ENCODE measurements at places on chromosomes 2 and 18.

DNA sequence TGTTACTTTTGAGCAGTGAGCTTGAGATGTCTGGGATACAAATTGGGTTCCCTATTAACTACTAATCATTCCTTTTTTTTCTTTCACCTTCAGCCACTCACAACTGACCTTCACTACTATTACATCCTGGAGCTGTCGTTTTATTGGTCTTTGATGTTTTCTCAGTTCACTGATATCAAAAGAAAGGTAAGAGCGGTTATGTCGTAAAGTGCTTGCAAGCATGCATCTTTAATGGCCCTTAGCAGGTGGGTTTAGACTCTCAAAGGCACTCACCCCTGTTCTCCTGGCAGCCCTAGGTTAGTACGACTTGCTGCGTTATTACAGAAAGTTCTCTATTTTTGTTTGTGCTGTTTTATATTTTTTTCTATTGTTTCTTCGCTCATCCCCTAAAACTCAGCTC is 107.6 kb upstream of the NOSTRIN start:
- DNase-seq = no peak

DNA sequence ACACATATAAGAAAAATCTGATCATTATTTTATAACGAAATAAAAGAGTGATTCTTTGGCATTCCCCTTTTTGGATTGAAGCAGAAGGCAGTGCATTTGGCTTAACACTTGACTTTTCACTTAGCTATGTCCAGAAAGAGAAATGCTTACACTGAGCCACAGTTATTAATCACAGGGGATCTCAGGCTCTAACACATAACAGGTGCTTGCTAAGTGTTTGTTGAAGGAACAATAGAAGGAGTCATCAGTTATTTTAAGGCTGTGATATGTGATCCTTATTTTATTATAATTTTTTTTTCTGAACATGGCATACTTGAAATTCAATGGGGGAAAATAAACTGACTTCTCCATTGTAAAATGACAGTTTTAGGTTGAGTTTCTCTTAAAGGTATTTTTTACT is 209.5 kb downstream of the UBE2E3 start:
- DNase-seq = no peak

DNA sequence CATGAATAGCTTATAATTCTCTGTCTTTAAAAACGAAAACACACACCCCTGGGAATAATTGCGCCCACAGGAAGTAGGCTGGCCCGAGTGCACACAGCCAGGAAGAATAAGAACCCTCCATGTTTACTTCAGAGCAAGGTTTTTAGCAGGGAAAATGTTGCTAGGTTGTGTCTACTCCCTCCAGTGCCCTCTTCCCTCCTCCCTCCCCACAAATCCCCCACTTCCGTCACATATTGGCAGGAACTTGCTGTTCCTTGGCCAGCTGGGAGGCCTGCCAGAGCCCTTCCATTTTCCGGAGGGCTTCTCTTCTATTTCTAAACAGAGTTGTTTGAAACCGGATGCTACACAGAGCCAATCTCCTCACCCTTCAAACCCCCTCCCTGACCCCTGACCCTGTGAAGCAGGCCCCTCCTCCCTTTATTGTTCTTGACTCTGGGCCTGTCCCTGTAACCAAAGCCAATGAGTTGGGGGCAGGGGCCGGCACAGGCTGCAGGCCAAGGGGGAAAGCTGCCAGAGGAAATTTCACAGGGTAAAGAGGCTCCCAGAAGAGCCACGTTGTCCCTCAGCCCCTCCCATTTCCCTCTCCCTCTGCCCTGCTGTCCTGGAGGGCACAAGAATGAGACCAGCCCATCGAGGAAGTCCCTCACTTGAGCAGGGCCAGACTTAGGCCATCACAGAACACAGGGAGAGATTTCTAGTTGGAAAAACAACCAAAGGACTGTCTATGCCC is 49.8 kb upstream of the LGALSL start:
- peak; percentile 72 for DNase-seq

GRCh38 chr2:134023854-134024253 is 230.0 kb upstream of the MGAT5 start:
- no peak for DNase-seq

DNA sequence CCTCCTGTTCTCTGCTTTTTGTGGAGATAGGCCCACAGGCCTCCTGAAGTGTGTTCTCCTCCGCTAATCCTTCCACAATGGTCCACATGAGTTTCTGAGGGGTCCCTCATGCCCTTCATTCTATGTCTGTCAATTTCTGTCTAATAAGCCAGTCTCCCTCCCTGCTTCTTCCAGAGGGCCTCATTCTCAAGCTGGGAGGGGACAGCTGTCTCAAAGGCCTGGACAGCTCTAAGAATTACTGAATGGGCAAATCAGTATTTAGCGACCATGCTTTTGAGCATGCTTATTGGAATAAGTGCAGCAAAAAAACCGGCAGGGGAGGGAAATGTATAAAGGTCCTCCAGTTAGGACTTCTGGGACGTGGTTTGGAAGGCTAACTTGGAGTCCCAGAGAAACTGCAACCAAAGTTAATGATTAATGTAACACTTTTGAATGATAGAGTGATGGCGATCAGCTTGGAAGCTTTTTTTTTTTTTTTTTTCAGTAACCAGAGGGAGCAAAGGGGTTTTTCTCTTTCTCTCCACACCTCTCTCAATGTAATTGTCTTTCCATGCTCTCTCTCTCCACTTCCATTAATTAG is 890.7 kb upstream of the POU3F3 start:
- no peak for DNase-seq

- DNase-seq = no peak
Observed at GRCh38 chr2:128716299-128716721, 397.6 kb upstream of the HS6ST1 start.

DNA sequence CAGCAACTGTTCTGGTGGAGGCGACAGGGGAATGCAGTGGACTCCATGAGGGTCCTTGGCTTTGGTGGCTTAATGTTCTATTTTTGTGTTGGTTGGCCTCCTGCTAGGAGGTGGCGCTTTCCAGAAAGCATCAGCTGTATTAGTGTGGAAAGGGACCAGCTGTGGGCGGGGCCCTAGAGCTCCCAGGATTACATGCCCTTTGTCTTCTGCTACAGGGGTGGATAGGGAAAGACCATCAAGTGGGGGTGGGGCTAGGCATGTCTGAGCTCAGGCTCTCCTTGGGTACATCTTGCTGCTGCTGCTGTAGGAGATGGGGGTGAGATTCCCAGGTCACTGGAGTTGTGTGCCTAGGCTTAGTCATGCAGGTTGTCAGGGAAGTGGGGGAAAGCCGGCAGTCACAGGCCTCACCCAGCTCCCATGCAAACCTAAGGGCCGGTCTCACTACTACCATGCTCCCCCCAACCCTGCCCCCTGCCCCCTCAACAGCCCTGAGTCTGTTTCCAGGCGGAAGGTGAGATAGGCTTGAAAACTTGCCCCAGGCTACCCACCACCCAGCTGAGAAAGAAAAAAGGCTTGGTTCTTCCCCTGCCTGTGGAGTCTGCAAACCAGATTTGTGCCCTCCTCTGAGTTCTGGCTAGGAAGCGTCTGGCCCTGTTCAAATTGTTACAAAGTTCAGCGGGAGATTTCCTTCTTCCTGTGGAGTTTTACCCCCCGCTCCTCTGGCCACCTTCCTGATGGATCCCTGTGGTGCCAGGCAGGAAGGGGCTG is 141.3 kb upstream of the LYPD1 start:
- no peak for DNase-seq

GRCh38 chr2:10240161-10240681 is 62.5 kb upstream of the HPCAL1 start:
- DNase-seq = no peak

DNA sequence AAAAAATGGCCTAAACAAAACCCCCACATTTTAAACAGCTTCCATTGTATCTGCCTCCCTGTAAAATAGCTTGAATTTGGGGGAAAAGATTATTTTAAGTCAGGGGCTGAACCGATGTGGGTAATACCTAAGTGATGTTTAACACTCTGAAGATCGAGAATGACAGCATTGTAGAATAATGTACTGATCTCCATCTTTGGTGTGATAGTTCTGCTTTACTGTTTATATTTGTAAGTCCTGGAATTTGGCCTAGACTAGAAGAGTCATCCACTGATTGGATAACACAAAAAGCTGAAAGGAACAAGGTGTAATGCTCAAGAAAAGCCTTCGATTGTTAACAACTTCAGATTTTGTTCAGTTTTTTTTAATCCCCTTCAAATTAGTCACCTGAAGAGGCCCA is 53.8 kb upstream of the CCDC68 start:
- DNase-seq = no peak

- DNase-seq = no peak
Observed at GRCh38 chr2:64393383-64394010, 60.5 kb upstream of the LGALSL start.

DNA sequence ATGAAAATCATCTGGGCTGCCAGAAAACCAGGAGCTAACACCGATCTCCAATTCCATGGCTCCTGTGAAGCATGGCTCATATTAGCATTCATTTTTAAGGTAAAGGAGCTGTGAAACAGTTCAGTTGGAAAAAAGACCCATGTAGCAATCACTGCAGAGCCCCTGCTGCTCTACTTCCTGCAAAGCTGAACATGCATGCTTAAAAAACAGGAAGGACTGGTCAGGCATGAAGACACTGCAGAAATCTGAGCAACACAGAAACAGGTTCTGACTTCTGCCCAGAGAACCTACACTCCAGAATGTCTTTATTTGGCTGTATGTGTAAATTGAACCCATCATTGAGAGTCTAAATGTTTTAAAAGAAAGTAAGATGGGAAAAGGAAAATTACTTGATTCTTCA is 950.6 kb downstream of the DCDC2C start:
- DNase-seq = no peak

GRCh38 chr18:66749030-66749429 is 145.1 kb upstream of the CDH19 start:
- DNase-seq = no peak

- DNase-seq = no peak
Observed at GRCh38 chr2:18614041-18614440, 24.7 kb upstream of the NT5C1B start.

DNA sequence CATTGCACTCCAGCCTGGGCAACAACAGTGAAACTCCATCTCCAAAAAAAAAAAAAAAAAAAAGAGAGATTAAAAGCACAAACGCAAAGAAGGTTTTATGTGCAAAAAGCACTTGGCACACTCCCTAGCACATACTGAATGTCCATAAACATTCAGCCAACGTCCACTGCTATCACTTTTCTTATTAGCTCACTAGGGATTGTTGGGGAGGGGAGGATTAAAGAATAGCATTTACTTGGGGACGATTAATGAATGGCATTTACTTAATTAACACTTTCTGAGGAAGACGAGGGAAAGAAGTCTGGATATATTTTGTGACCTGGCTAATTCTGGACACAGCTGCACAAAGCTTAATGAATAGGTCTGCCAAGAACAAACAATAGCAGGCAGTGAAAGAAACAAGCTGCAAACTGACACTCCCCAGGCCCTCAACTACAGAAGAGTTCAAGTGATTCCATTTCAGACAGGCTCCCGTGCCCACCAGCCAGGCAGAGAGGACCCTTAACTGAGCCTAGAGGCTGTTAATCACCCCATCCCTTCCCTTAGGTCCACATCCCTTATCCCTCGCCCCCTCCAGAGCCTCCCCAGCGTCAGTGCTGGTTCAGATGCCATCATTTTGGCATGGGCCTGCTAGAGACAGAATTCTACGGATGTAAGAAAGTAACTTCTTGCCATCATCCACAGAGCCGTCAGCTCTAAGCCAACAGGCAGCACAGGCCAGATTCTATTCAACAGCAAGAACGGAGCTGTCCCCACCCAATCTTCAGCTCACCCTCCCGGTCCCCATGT is 7.4 kb downstream of the CYB5A start:
- no peak for DNase-seq

All from urothelium cell line (cell line).